ENCODE measurements at places on chromosomes 16 and 17.

GRCh38 chr16:79066561-79066960, 534.0 kb downstream of the MAF start:
- no peak for DNase-seq

DNA sequence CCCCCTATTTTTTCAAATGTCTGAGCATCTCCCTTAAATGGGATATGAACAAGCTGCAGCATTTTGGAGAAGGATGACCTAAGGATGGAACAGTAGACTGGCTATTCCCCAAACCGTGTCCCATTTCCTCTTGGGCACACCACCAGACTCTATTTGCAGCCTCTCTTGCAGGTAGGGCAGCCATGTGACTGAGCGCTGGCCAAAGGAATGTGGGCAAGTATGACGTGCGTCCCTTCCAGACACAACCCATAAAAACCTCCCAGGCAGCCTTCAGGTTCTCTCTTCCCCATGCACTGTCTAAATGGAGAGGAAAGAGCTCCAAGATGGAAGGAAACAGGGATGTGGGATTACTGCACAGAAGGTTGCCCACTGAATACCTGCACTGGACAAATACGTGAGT, 149.7 kb downstream of the CCT6B start:
- DNase-seq = no peak

DNA sequence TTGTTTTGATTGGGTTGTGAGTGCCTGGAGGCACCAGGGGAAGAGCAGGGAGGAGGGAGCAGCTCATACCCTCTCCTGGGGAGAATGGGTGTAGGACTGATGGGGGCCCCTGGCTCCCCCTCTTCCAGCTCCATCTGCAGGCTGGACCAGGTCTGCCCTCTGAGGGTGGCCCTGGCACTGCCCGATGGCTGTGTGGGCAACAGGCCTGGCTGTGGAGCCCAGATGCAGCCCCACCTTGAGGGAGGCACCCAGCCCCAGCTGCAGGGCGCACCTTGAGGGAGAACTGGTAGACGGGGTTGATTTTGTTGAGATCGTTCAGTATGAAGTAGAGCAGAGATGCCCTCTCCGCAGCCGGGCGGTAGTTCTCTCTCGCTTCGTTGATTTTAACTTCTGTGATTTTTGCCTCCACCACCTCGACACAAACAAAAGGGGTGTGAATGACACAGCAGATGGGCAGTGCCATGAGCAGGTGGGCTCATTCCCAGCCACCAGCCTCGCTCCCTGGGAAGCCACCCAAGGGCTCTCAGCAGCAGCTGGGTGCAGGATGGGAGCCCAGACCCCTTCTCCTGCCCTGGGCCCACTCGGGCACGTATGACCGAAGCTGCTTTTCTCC, 71.6 kb downstream of the PGS1 start:
- DNase-seq = no peak

- DNase-seq = no peak
Observed at GRCh38 chr16:9763505-9763904, 418.7 kb downstream of the GRIN2A start.

DNA sequence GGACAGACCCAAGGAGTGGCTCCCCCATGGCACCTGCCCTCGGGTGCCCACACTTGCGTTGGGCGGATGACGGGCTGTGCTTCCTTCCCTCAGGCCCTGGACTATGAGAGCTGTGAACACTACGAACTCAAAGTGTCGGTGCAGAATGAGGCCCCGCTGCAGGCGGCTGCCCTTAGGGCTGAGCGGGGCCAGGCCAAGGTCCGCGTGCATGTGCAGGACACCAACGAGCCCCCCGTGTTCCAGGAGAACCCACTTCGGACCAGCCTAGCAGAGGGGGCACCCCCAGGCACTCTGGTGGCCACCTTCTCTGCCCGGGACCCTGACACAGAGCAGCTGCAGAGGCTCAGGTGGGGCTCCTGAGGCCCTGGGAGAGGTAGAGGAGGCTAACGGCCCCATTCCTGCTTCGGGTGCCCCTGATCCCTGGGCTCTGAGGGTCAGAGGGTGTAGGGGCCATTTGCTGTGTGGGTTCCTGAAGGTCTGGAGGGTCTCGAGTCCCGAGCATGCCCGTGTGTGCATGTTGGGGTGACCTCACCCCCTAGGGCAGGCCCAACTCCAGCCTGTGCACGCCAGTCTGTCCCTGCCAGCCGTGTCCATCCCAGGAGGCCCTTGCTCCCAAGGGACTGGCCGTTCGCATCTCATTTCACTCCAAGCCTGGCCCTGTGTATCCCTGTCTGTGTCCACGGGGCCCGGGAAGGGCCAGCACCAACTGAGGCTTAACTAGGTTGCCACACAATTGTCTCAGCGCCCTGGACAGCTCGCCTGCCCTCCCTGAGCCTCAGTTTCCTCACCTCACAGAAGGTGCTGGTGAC, 10.0 kb downstream of the SLC22A31 start:
- DNase-seq = no peak

- no peak for DNase-seq
Observed at GRCh38 chr17:7176841-7177190, 2.4 kb downstream of the ASGR1 start.

- no peak for DNase-seq
Observed at GRCh38 chr17:15342460-15342859, 1.1 kb upstream of the TEKT3 start.

GRCh38 chr17:7818026-7818425, 16.0 kb upstream of the KDM6B start:
- peak; percentile 59 for DNase-seq

GRCh38 chr16:17343028-17343427, 127.7 kb downstream of the XYLT1 start:
- no peak for DNase-seq

- DNase-seq = no peak
Observed at GRCh38 chr16:77035361-77035760, 155.6 kb upstream of the MON1B start.

GRCh38 chr17:17398943-17399926, 77.6 kb upstream of the MED9 start:
- no peak for DNase-seq

DNA sequence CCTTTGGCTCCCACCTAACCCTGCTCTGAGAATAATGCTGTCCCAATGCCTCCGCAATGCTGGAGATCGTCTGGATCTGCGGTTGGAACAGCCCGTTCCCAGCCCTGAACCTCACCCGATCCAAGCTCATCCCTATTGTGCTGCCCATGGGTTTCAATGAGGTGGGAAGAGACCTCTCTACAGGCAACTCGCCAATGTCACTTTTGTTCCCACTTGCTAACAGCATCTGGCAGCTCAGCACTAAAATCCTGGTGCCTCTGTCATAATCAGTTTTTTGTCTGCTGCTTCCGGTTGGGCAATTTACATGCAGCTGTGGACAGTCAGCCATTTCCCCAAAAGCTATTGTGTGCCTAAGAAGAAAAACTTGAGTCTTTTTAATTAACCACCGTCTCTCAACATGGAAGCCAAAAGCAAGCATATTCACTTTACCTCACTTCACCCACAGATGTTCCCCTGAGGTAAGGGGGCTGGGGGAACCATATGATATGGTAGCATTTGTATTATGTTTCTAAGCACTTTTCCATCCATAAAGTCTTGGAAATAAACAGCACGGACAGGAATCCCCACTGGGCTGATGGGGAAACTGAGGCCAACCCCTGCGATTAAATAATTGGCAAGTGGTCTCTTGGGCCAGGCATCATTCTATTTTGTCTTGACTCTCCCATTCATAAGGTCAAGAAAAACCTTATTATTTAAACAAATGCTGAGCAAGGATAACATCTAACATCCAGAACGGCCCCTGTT, 159.2 kb upstream of the CDH5 start:
- no peak for DNase-seq

Data from chondrocyte (in vitro differentiated cells).